ENCODE measurements at places on chromosomes 6 and 20.

DNA sequence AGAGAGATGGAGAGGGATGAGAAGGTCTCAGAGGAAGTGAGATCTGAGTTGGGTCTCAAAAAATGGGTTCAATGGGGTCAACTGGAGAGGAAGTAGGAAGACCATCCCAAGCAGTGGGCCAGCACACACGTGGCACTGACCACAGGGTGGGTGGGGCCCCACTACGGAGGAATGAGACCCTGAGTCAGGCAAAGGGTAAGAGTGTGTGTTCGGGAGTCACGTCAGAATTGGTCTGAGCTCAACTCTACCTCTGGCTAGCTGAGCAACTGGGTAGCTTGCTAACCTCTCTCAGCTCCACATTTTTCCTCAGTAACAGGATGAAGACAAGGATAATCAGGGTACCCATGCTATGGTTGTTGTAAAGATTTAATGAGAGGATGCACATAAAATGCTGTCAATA is 79.0 kb downstream of the TRERF1 start:
- DNase-seq: no peak

DNA sequence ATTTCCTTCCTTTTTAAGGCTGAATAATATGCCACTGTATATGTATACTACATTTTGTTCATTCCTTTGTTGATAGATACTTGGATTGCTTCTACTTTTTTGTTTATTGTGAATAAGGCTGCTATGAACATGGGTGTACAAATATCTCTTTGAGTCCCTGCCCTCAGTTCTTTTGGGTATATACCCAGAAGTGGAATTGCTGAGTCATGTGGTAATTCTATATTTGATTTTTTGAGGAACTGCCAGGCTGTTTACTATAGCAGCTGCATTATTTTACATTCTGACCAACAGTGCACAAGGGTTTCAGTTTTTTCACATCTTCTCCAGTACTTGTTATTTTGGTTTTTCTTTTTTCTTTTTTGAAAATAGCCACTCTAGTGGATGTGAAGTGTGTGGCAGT is 34.1 kb downstream of the CDS2 start:
- no peak for DNase-seq

DNA sequence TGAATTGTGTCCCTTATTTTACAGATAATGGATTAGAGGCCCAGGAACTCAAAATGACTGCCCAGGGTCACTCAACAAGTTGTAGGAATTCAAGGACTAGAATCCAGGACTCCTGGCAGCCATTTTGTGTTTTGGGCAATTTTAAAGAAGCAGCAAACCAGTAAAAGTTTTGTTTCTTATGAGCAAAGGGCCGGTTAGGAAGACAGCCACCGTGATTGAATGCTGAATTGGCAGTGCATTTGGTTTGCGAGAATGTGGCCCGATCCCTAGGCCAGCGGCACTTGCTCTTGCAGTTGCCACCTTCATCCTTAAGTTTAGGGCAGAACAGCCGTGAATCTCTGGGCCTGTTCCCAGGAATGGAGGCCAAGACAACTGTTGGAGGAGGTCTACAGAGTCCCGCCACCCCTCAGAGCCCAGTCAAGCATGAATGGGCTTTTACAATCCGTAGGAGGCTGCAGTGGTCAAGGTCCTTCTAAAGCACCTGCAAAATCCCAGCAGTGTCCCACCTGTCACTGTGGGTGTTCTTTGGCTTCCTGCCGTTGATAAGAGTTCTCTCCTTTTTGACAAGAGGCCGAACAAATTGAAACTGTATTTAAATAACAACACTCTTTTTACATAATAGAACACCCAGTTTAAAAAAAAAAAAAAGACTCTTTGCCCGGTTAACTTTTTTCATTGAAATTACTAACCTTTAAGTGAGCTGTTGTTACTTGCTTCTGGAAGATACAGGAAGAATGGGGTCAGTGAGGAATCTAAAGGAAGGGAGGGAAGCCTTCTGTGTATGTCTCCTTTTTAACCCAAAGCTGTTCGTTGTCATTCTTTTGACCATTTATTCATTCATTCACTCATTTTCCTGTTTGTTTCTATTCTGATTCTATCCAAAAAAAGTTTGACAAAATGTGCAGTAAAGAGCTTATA is 68.7 kb downstream of the PHACTR2 start:
- DNase-seq: no peak

DNA sequence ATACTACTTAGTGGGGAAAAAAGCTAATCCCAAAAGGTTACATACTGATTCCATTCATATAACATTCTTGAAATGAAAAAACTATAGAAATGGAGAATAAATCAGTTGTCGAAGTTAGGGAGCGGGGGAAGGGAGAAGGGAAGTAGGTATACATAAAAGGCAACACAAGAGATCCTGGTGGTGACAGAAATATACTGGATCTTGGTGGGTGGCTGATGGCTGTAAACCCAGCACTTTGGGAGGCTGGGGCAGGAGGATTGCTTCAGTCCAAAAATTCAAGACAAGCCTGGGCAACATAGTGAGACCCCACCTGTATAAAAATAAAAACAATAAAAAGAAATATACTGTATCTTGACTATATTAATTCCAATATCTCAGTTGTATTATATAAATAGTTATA is 105.7 kb upstream of the LGSN start:
- DNase-seq: no peak

GRCh38 chr6:181049-181654 is 111.1 kb upstream of the DUSP22 start:
- DNase-seq: no peak

DNA sequence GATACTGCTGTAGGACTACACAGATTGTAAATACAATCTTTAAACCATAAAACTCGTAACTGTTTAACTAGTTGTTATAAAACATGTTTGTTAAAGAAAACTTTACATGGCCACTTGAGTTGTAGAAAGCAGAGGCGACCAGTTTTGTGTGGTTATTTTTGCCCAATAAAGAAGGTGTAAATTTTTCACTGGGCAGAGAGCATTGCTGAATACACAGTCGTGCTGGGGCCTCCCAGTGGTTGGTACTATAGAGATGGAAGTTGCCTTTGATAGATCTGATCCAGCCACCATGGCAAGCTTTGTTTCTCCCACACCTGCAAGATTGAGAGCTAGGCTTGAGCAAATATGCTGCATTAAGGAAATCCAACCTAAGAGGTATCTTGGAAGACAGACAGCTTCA is 34.0 kb upstream of the YWHAB start:
- no peak for DNase-seq

GRCh38 chr6:104421650-104422049 is 438.1 kb downstream of the HACE1 start:
- DNase-seq: no peak

DNA sequence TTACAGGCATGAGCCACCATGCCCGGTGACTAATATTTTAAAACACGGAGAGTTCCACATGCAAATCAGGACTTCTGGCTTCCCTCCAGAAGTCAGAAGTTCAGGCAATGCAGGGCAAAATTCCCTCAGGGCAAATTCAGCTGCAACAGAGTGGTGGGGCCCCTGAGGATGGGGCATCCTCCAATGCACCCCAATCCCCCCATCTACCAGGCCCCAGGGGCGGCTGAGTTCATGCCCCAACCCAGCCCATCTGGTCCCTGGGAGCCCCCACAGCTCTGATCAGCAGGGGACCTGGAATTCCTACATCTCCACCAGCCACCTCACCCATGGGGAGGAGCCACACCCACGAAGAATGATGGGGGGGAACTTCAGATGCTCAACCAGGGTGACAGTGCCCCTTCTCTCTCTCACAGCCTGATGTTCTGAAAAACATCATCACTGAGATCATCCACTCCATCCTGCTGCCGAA is 22.6 kb downstream of the BPIFB1 start:
- DNase-seq: no peak

GRCh38 chr20:761418-762381 is 6.6 kb downstream of the SLC52A3 start:
- no peak for DNase-seq

DNA sequence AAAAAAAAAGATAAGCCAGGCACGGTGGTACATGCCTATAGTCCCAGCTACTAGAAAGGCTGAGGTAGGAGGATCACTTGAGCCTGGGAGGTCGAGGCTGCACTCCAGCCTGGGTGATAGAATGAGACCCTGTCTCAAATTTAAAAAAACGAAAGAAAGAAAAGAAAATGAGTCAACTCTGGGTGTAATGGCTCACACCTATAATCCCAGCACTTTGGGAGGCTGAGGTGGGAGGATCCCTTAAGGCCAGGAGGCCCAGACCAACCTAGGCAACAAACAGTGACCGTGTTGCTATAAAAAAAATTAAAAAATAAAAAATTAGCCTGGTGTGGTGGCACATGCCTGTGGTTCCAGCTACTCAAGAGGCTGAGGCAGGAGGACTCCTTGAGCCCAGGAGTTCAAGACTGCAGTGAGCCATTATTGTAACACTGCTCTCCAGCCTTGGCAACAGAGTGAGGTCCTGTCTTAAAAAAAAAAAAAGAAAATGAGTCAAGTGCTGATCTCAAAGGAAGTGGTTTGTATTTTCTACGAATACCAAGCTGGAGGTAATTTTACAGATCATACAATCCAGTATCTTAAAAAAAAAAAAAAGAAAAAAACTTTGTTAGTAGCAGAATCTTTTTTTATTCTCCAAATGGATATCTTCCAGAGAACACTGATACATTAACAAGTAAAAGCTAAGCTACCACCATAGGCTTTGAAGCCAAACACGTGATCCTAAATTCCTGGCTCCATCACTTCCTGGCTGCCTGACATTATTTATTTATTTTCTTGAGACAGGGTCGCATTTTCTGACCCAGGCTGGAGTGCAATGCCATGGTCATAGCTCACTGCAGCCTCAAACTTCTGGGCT is 5.7 kb downstream of the COMMD7 start:
- no peak for DNase-seq

DNA sequence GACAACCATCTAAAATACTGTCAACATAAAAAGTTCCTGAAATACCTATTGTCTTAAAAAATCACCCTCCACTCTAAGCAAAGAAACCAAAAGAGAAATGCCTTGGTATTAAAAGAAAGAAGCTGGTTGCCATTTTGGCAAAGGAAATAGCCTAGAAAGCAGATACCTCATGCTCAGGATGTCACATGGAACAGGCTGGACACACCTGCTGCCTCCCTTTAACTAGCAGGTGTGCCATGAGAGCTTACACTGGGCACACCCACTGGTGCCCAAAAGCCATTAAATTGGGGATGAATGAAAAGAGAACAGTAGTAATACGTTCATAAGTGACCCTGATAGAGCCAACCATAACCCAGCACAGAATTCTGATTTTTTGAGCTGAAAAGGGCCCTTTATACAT is 1.5 kb downstream of the SLC23A2 start:
- no peak for DNase-seq

DNA sequence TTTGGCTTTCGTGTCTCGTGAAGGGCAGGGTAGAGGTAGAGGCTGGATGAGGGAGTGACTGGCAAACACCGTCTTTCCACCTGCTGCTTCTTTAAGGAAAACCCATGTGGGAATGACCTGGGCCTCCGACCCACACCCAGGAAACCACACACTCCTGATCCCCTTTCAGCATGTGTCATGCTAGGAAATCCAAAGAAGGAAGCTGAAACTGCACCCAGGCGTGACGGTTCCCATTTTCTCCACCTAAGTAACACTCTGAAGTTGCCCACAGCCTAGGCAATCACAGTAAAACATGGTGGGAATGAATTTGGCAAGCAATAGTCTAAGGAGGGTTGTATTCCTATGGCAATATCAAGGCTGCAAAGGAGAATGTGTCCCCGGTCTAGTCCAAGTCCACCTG is 538.4 kb upstream of the NOX3 start:
- DNase-seq: no peak

GRCh38 chr6:90285042-90285481 is 11.6 kb downstream of the BACH2 start:
- DNase-seq: no peak

DNA sequence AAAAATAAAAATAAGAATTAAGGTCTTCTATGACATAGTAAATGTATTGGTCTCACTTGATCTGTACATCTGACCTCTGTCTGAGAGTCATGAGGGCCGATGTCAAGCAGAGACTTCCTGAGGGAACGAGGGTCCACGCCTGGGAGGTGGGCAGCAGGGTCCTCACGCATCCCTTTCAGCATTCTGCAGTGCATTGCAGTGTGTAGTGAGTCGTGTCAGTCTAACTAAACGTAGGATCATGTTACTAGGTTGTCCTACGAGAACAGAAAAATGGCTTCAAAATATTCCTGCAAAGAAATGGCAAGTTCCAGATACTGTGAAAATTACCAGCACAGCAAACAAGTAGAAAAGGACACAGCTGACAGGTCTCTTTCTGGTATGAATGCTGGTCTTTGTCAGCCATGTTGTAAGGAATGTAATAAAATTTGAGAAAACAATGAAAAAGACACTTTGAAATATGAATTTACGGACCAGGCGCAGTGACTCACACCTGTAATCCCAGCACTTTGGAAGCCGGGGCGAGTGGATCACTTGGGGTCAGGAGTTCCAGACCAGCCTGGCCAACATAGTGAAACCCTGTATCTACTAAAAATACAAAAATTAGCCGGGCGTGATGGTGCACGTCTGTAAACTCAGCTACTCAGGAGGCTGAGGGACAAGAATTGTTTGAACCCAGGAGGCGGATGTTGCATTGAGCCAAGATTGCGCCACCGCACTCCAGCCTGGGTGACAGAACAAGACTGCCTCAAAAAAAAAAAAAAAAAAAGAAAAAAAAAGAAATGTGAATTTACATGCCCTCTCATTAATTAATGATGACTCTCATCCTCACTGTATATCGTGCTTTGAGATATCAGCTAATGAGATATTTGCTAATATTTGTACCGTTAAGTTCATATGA is 2.4 kb upstream of the AHCY start:
- DNase-seq: no peak

DNA sequence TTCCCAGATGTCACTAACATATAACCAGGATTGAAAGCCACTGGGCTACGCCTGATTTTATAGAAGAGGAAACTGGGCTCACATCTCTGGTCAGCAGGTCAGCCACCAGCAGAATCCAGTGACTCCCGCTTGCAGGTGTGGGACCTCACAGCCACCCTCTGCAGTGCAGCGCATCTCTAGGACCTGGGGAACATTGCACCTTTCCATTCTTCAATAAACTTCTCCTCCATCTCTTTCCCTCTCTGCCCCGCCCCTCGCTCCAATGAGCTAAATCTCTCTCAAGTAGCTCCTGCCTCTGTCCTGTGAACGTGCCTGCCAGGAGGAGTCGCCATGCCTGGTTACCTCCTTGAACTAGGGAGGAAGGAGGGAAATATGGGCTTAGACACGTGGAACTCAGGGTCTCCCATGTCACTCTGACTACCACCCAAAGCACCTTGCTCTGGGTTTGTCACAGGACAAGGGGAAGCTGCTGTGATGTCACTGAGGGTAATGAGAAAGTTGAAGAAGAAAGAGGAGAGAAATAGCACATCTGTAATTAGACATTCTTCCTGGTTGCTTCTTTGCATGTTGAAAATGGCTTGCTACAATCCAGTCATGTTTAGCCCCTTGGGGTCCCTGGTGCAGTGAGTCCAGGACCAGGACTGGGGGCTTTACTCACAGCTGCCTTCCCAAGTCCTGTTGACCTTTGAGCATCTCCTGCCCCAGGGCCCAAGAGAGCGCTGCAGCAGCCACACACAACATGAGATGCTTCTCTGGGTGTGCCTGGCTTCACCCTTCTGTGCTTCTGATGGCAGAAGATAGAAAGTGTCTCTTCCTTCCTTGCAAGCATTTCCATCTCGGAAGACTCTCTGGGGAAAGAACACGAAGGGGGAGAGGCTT is 469.4 kb downstream of the PREX1 start:
- DNase-seq: no peak

- DNase-seq: no peak
These were observed 26.3 kb downstream of the C6orf89 start for GRCh38 chr6:36912030-36912454.

Data from NCI-H1436 treated with DMSO at 0.1 percent for 48 hours (cell line).